ENCODE measurements at places on chromosomes 12 and 14. TPM values are rescaled to one million over a fixed set of nuclear protein-coding genes. Genes with fewer than 3 reads are reported as not detected.

- DNase-seq: peak; percentile 33
These were observed 120.9 kb downstream of the TMEM132C start for GRCh38 chr12:128387811-128388422.

DNA sequence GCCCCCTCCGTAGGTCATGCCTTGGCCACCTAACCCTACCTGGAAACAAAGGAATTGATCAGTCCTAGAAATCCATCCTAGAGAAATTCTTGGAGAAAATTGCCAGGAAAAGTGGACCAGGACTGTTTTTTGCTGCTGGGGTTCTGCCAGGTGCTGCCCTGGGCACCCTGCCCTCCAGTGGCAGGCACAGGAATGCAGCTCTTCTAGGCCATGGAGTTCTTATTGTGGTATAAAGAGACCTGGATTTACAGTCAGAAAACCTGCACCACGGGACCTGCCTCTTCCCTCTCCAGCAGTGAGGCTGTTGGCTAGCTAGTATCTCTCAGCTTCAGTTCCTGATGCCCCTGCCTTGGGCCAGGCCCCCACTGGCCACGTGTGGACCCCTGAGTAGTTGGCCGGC, 59.7 kb downstream of the SLC24A4 start:
- no peak for DNase-seq

DNA sequence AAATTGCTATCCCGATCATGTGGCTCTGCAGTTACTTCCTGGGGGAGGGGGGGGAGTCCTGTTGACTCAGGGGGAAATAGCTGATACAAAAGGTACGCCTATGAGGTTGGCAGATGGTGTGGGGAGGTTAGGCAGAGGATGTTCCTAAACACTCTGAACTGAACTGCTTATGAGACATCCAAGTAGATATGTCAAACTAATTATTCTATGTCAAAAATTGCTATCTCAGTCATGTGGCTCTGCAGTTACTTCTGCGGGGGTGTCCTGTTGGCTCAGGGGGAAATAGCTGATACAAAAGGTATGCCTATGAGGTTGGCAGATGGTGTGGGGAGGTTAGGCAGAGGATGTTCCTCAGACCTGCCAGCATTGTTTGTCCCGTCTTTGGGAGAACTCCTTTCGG, 5.1 kb upstream of the VCPKMT start:
- no peak for DNase-seq

- DNase-seq: no peak
These were observed 8.3 kb downstream of the RESF1 start for GRCh38 chr12:31967539-31967938.

DNA sequence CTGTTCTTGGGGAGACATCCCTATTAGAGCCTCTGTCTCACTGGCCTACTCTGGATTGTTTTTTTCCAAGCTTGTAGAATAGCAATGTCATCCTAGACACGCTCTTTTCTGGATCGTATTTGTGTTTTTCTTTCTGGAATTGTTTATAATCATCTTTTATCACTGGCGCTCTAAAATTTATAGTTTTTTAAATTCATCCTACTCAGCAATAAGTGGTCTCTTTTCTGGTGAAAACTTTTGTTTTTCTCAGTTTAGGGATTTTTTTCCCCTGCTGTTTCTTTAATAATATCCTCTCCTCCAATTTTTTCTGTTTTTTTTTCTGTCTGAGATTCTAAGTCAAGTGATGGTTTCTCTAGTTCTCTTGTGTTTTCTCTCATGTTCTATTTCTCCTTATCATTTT, 25.2 kb downstream of the PDE6H start:
- DNase-seq: no peak

DNA sequence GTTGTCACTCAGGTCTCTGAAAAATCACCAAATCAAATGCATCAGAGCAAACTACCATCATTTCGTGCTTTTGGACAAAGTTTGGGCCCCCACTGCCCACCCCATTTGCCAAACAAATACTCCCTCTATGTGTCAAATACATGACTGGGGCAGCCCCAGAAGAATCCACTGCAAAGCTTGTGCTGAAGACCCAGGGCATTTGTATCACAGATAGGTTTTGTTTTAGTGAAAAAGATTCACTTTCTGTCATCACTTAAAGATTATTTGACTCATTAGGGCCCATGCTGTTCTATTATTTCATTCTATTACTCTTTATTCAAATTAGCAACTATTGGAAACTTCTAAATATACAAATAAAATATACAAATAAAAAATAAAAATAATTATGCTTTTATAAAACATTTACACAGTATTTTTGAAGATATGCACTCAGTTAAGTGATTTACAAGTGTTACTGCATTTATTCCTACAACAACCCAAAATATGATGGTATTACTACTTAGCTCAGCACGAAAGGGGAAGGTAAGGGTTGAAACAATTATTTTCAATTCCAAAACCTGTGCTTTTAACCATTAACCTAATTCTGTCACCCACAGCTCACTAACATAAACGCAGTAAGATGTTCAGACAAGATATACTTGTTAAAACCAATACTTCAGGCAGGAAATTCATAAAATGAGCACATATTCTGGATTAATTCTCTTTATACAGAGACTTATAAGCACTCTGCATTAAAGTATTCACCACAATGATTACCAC, 36.5 kb downstream of the LRIG3 start:
- DNase-seq: no peak

- no peak for DNase-seq
These were observed 59.6 kb downstream of the NELL2 start for GRCh38 chr12:44816446-44817017.

DNAJC22 gene
- total RNA-seq: 0.19 TPM

RERG gene
- 2.8 TPM for total RNA-seq

RDH12 gene
- total RNA-seq: not detected

SERPINA9 gene
- not detected for total RNA-seq

VRTN gene
- total RNA-seq: not detected

RCOR1 gene
- 16.9 TPM for total RNA-seq

NACA gene
- total RNA-seq: 651 TPM

Data from heart right ventricle (tissue), 16 donors.